Tracheal epithelial cell (primary cell): ENCODE measurements at places on chromosomes 1 and 21. TPM values are rescaled to one million over a fixed set of nuclear protein-coding genes. Genes with fewer than 3 reads are reported as not detected.

The KCNE1 gene
- under 0.01 TPM in 1 of 2 replicates, not detected in the other for total RNA-seq

The LAMC1 gene
- 146 and 152 TPM in 2 replicates for total RNA-seq

The TRIM17 gene
- total RNA-seq = 2.2 and 2.6 TPM in 2 replicates

The SLAMF1 gene
- not detected in 2 replicates for total RNA-seq

The GSTM5 gene
- total RNA-seq = not detected in 2 replicates

The ARHGAP30 gene
- 0.72 and 0.85 TPM in 2 replicates for total RNA-seq

The MED8 gene
- total RNA-seq = 40.3 and 56.9 TPM in 2 replicates

The TRIM45 gene
- total RNA-seq = 2.8 and 2.9 TPM in 2 replicates

The FTCD gene
- total RNA-seq = 0.48 TPM in 1 of 2 replicates, not detected in the other

The TRIM58 gene
- total RNA-seq = 0.24 TPM in 1 of 2 replicates, not detected in the other

The RAB7B gene
- total RNA-seq = 4.6 and 7.2 TPM in 2 replicates

The CLDN17 gene
- under 0.01 TPM in 1 of 2 replicates, not detected in the other for total RNA-seq

The HRNR gene
- total RNA-seq = 0.24 TPM in 1 of 2 replicates, not detected in the other

The IGSF3 gene
- total RNA-seq = 66.9 and 109 TPM in 2 replicates

The KLHDC7A gene
- 1.2 TPM in 1 of 2 replicates, not detected in the other for total RNA-seq

The SELL gene
- total RNA-seq = not detected in 2 replicates

The OR6N2 gene
- not detected in 2 replicates for total RNA-seq

The HMGCL gene
- 45.5 and 59.0 TPM in 2 replicates for total RNA-seq

The AIRE gene
- not detected in 2 replicates for total RNA-seq

The SLC6A9 gene
- 11.9 and 14.7 TPM in 2 replicates for total RNA-seq

The FCGR3A gene
- not detected in 2 replicates for total RNA-seq

The AMPD1 gene
- total RNA-seq = not detected in 2 replicates

The TCEA3 gene
- total RNA-seq = 17.4 and 18.1 TPM in 2 replicates

The ZNF697 gene
- 4.0 and 12.0 TPM in 2 replicates for total RNA-seq

The BACE2 gene
- 96.3 and 107 TPM in 2 replicates for total RNA-seq

The SELENOF gene
- 138 and 158 TPM in 2 replicates for total RNA-seq

The MYOC gene
- not detected in 2 replicates for total RNA-seq

The MNDA gene
- not detected in 2 replicates for total RNA-seq
